ENCODE measurements at places on chromosomes 6 and 20.

GRCh38 chr20:62313021-62313420 lies 10.2 kb downstream of the ADRM1 start:
- H3K27me3 ChIP-seq = no peaks in the 10 kb centered on the region
- H3K36me3 ChIP-seq = peaks cover 4% of the 10 kb centered on the region
- DNase-seq = no peak
- H3K27ac ChIP-seq = no peak overlapping the region
- H3K4me3 ChIP-seq = no peak overlapping the region
- H3K4me1 ChIP-seq = no peaks in the 10 kb centered on the region

GRCh38 chr6:31479933-31480535 lies 17.9 kb upstream of the MICB start:
- H3K4me3 ChIP-seq = no peak overlapping the region
- no peak for DNase-seq
- H3K4me1 ChIP-seq = no peaks in the 10 kb centered on the region
- H3K27me3 ChIP-seq = no peaks in the 10 kb centered on the region

DNA sequence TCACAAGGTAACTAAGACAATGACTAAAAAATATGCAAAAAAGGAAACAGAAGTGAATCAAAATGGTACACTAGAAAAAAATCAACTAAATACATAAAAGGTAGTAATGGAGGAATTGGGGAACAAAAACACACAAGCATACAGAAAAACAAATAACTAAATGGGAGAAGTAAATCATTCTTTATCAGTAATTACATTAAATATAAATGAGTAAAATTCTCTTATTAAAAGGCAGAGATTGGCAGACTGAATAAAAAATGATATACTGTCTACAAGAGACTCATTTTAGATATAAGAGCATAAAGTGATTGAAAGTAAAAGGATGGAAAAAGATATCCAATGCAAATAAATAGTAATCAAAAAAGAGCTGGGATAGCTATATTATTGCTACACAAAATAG lies 39.4 kb upstream of the VEGFA start:
- H3K4me1 ChIP-seq = peaks cover 16% of the 10 kb centered on the region
- no peak for DNase-seq
- no peaks in the 10 kb centered on the region for H3K27me3 ChIP-seq

DNA sequence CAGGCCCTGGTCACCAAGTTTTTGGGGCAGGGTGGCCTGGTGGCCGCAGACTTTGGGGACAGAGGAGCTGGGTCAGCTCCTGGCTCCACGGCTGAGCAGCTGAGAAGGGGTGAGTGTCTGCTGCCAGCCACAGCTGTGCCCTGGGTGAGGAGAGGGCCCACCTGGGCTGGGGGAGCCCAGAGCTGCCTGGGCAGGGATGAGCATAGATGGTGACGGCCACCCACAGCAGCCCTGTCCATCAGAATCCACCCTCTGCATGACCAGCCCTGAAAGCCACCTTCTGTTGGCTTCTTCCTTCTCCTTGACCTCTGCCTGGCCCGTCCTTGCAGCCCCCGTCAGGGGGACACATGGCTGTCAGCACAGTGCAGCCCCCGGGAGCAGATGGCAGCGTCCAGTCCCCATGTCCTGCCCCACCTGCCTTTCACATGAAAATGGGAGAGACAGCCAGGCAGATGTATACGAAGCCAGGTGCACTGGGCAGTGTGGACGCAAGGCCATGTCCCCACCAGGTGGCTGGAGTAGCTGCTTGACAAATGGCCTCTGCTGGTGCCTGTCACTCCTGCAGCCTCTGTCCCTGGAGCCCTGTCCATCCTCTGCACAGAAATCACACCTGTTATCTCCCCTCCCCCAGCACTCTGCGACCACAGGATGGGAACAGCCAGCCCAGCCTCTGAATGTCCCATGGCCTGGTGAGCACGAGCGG lies 220.8 kb downstream of the PREX1 start:
- no peaks in the 10 kb centered on the region for H3K36me3 ChIP-seq
- no peak overlapping the region for H3K4me3 ChIP-seq
- no peaks in the 10 kb centered on the region for H3K27me3 ChIP-seq
- no peak overlapping the region for H3K27ac ChIP-seq
- DNase-seq = no peak

DNA sequence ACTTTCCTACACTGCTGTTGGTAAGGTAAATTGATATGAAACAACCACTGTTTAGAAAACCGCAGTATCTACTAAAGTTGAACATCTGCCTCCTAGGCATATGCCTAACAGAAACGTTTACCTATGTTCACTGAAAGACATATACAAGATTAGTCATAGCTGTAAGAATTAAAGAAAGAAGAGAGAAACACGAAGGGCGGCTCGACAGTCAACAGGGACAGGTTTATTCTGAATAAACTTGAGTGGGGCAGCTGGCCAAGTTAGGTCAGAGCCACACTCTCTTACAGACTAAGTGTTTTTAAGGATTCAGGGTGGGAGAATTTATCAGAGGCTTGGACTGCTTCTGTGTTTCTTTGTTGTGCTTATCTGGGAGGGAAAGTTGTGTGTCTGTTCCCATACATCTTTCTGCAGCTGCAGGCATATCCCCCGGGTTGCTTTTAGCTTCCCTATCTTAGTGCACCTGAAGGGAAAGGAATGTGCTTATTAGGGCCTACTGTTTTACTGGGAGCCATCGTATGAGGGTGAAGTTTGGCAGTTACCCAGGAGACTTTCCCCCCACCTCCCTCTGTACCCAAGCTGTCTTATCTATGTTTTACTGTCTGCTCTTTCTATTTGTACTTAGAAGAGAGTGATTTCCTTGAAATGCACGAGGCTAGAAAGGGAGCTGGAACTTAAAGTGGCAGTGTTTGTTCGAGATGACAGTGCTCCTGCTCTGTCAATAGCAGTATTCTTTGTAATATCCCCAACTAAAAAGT lies 20.4 kb downstream of the PROCR start:
- H3K4me1 ChIP-seq = no peaks in the 10 kb centered on the region
- no peak overlapping the region for H3K27ac ChIP-seq
- no peak overlapping the region for H3K4me3 ChIP-seq

- H3K4me1 ChIP-seq = peaks cover 13% of the 10 kb centered on the region
- no peak overlapping the region for H3K4me3 ChIP-seq
- DNase-seq = no peak
- H3K27me3 ChIP-seq = no peaks in the 10 kb centered on the region
- H3K27ac ChIP-seq = no peak overlapping the region
- H3K36me3 ChIP-seq = peaks cover 28% of the 10 kb centered on the region
Observed at GRCh38 chr20:37737826-37738420, 44.1 kb downstream of the CTNNBL1 start.

GRCh38 chr6:10723567-10723881 lies 654 bp downstream of the TMEM14C start:
- peaks cover 39% of the 10 kb centered on the region for H3K4me1 ChIP-seq
- H3K4me3 ChIP-seq = peak overlapping the region; percentile 87
- H3K27ac ChIP-seq = peak overlapping the region; percentile 92
- DNase-seq = no peak
- H3K27me3 ChIP-seq = no peaks in the 10 kb centered on the region

DNA sequence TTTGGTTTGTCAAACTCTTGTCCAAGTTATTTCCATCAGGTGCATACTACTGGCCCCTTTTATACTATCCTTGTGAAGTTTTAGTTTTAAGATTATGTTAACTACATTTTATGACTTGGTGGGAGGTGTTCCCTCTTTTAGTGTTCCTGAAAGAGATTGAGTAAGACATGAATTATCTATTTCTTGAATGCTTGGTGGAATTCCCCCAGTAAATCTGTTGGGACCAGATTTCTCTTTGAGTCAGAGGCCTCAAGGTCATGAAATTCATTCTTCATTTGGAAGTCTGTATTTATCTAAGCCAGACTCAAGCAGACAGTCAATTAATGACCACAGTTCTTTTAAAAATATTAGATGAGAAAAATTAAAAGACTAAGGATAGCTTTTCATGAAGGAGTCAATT lies 81.3 kb downstream of the MOXD1 start:
- H3K27ac ChIP-seq = no peak overlapping the region
- H3K4me3 ChIP-seq = no peak overlapping the region
- H3K36me3 ChIP-seq = no peaks in the 10 kb centered on the region
- H3K27me3 ChIP-seq = peaks cover 2% of the 10 kb centered on the region

DNA sequence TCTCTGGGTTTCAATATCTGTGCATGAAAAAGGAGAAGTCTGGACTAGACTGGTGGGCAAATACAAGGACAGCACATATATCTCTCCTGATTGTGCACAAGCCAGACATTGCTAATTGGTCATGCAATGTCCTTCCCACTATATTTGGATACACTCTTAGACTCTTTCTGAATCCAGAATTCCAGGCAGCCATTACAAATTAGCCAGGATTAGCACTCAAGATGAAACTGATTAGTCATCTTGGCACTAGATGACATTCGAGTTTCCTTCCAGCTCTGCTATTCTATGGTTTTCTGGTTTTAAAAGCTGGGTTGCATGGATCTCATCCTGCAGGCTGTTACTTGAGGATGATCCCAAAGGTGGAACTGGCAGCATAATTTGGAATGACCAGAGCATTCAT lies 73.2 kb downstream of the SCP2D1 start:
- no peaks in the 10 kb centered on the region for H3K27me3 ChIP-seq
- no peak overlapping the region for H3K27ac ChIP-seq
- H3K36me3 ChIP-seq = no peaks in the 10 kb centered on the region
- no peak for DNase-seq
- no peak overlapping the region for H3K4me3 ChIP-seq

DNA sequence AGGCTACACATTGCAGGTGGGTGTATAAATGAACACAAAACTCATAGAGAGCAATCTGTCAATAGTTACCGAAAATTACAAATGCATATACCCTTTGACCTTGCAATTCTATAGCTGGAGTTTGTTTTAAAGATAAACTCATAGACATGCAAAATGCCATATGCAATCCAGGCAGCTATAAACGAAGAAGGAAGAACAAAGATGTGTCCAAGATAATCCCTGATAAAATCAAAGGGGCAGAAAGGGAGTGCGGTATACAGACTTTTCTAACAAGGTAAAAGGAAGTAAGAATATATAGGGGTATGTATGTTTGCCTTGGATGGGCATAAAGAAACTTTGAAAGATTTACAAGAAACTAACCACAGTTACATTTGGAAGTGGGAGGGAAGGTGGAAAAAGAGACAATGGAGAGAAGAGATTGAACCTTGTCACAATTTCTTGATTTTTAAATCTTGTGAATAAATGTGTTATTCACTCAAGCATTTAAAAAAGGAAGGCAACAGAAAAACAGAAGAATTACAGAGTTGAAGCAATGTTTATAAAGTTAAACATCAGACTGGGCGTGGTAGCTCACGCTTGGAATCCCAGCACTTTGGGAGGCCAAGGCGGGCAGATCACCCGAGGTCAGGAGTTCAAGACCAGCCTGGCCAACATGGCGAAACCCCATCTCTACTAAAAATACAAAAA lies 29.9 kb downstream of the FAM8A1 start:
- peaks cover 35% of the 10 kb centered on the region for H3K4me1 ChIP-seq
- no peak overlapping the region for H3K4me3 ChIP-seq
- no peak overlapping the region for H3K27ac ChIP-seq
- H3K27me3 ChIP-seq = no peaks in the 10 kb centered on the region

DNA sequence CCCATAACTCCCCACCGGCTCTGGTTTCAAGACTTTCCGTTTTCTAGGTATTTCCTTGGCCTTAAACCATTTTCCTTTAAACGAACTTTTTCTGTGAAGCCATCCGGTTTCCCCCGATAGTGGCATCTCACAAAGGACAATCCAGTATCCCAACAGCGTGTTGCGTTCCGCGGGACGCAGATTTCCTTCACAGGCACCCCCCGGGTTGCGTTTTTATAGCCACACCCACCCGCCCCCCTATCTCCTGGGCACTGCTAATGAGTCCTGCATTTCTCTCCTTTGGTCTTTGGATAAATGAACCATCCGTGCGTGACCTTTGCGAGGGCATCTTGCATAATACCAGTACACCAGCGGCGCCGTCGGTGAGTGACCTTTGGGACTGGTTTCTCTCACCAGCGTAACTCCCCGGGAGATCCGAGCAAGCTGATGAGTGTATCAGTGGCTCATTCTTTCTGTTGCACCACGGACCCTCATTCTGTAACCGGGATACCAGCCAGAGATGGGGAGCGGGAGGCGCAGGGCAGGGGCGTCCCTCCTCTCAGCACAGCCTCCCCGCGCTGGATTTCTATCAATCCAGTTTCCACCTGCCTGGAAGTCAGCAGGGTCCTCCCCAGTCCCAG lies 586 bp upstream of the NQO2 start:
- H3K36me3 ChIP-seq = peaks cover 12% of the 10 kb centered on the region
- DNase-seq = no peak
- peak overlapping the region; percentile 89 for H3K4me3 ChIP-seq
- H3K27ac ChIP-seq = peak overlapping the region; percentile 91
- H3K27me3 ChIP-seq = no peaks in the 10 kb centered on the region
- H3K4me1 ChIP-seq = peaks cover 24% of the 10 kb centered on the region

DNA sequence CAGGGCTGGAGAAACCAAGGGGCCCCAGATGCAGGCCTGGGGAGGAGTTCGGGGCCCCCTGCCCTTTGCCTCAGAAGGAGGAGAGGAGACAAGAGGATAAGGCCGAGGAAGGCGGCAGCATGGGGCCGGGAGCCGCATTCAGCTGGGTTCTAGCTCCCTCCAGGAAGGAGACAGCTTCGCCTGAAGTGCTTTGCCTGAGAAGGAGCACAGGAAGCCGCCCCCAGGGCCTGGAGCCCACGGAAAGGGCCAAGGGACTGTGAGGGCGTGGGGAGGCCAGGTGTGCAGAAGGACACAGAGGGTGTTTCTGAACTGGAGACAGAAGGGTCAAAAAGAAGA lies 121.4 kb downstream of the AGPAT4 start:
- H3K4me1 ChIP-seq = no peaks in the 10 kb centered on the region
- H3K36me3 ChIP-seq = peaks cover 5% of the 10 kb centered on the region
- DNase-seq = no peak
- no peak overlapping the region for H3K27ac ChIP-seq
- H3K4me3 ChIP-seq = no peak overlapping the region

DNA sequence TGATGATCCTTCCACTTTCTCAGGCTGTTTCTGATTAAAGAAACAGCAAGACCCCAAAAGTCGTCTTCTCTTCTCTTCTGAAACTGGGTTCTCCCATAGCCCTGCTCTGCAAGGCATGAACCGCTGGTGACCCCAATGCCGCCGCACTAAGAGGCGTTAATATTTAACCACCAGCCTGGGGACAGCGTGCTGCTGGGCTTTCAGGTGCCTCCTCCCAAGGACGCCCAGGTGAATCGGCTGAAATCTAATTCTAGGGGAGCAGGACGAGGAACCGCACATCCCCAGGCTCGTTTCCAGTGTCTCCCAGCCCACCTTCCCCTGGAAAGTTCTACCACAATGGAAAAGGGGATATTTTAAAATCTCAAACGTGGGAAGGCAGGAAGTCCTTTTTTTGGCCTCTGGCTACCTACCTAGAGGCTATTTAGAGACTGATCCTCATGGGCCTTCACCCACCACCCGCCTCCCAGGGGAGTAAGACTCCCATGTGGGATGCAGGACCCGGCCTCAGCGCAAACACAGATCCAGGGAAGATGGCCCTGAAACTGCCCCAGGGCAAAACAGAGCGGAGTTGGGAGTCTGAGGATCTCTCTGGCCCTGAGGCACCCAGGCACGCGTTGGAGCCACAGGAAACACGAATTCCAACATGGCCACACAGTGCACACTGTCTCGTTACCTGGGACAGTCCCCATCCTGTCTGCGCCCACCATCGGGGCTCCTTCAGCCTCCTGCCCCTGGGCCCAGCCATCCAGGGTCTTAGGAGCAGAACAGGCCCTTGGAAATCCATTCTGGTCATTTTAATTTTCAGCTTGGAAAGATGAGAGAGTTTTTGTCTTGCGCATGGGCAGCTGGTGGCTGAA lies 56.2 kb downstream of the BMP7 start:
- H3K27ac ChIP-seq = no peak overlapping the region
- H3K27me3 ChIP-seq = peaks cover 4% of the 10 kb centered on the region
- H3K4me3 ChIP-seq = no peak overlapping the region
- H3K36me3 ChIP-seq = no peaks in the 10 kb centered on the region
- H3K4me1 ChIP-seq = peaks cover 1% of the 10 kb centered on the region

- H3K4me1 ChIP-seq = peaks cover 27% of the 10 kb centered on the region
- H3K27ac ChIP-seq = no peak overlapping the region
- H3K27me3 ChIP-seq = no peaks in the 10 kb centered on the region
- DNase-seq = no peak
- no peak overlapping the region for H3K4me3 ChIP-seq
Observed at GRCh38 chr6:11290027-11290426, 57.6 kb upstream of the NEDD9 start.

All from activated T-helper 2 cell treated with anti-CD3 and anti-CD28 coated beads, Interferon-gamma antibody, Interleukin-2, Interleukin-4, amounts not matched to agents 10 μg/mL and 5 μg/mL and 100 μg/mL, durations not matched to agents 14 hours and 24 hours and 36 hours (primary cell).